ENCODE measurements at places on chromosomes 6 and 20. TPM values are rescaled to one million over a fixed set of nuclear protein-coding genes. Genes with fewer than 3 reads are reported as not detected.

DNA sequence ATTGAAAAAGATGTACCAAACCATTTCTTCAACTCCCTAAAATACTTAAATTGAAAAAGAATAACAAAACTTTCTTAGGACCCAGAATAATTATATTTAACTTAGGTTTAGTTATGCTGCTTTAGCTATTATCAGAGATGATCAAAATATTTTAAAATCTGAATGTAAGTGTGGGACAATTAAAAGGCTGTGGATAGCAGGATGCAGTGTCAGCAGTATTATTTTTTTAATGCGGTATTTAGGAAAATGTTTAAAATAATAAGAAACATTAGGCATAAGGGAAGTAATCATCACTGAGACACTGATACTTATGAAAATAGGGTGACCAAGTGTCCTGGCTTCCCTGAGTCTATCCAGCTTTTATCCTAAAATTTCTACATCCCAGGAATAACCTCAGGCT lies 161.5 kb upstream of the PTCHD4 start:
- no peak for DNase-seq

DNA sequence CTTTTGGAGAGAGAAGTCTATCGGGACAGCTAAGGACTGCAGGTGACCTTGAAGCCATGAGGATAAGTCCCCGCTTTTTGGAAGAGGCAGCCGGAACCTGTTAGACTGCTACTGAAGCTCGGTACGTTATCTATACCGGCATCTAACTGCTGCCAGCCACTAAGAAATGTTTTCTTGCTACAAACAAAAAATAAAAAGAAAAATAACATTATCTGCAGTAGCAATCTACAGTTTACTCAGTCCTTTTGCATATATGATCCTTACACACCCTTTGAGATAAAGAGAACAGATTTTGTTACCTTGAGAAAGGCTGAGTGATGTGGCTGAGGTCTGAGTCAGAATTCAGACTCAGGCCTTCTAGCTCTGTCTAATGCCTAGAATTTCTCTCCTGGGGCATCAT lies 314.6 kb downstream of the CDH26 start:
- no peak for DNase-seq

The LIME1 gene
- total RNA-seq = 0.12 TPM

The SMOC2 gene
- total RNA-seq = 0.47 TPM

DNA sequence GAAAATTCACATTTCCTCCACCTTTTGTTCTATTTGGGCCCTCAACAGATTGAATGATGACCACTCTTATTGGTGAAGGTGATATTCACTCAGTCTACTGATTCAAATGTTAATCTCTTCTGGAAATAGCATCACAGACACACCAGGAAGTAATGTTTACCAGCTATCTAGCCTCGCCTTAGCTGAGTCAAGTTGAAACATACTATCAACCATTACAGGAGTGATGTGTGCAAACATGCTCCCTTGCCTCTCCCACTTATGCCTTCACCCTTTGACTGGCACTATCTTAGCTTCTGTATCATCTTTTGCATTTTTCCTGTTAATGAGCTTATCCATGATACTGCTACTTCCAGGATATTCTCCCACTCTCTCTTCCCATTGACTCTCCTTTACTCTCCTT lies 191.9 kb downstream of the CENPW start:
- DNase-seq = no peak

DNA sequence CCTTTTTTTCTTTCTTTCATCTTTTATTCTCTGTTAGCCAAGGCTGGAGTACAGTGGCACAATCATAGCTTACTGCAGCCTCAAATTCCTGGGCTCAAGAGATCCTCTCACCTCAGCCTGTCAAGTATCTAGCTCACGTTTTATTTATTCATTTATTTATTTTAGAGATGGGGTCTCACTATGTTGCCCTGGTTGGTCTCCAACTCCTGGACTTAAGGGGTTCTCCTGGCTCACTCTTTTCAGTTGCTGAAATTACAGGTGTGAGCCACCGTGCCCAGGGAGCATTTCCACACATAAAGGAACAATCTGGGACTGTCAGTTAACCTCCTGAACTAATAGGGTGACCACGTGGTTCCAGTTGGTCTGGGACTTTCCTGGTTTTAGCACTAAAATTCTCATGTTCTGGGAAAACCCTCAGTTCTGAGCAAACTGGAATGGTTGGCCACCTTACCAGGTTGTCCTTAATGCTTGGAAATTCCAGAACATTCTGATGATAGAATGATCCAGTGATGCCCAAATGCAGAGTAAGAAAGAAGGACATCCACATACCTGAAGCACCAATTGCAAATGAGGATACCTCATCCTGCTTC lies 105.5 kb upstream of the ZNF217 start:
- DNase-seq = no peak

DNA sequence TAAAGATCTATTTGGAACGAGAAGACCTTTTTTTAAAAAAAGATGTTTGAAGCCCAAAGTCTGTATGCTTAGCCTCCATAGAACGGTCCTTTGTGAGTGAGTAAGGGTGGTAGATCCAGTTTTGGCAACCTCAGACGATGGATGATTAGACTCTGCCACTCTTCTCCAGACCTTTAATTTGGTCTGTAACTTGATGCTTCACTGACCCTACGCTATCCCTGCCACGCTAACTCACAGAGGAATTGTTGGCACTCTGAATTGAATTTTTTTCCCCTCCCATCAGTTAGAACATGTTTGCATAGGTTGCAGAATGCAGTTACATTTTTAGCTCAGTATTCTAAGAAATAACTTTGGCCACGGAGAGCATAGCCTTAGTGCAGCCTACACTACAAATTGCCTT lies 15.8 kb upstream of the DEK start:
- DNase-seq = peak; percentile 78

DNA sequence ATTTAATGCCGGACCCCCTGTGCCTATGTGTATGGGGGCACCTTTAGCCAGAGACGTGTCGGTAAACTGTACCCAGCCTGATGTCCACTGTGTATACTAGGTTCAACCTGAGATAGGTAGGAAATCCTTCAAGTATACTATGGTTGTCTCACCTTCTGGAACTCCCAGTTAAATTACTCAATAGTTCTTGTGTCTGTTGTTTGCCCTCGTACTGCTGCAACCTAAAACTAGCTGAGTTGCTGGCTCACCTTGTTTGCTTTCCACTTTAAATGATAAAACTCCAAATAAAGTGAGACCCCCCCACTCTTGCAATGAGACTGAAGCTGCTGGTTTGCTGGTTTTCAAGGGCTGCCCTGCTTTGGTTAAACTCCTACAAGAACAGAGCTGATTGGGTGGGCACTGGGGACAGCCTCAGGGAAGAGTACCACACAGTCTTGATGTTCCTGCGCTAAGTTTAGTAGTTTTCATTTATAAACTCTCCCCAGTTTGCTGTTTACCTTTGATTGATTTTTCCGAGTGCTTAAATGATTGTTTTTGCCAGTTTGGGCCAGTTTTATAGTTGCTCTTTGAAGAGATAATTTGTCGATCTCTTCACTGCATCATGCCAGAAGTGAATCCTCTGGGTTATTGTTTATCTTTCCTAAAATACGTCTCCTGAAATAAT lies 1281.8 kb upstream of the MAP3K7 start:
- DNase-seq = no peak

GRCh38 chr20:57020364-57020763 lies 246.1 kb downstream of the BMP7 start:
- no peak for DNase-seq

- DNase-seq = peak; percentile 46
Observed at GRCh38 chr20:32007787-32008616, 2.2 kb upstream of the CCM2L start.

- no peak for DNase-seq
Observed at GRCh38 chr20:45735988-45736387, 13.8 kb downstream of the SPINT4 start.

- DNase-seq = peak; percentile 66
Observed at GRCh38 chr6:75128878-75129570, 76.8 kb downstream of the COL12A1 start.

- DNase-seq = peak; percentile 43
Observed at GRCh38 chr20:11168026-11168425, 494.2 kb upstream of the JAG1 start.

DNA sequence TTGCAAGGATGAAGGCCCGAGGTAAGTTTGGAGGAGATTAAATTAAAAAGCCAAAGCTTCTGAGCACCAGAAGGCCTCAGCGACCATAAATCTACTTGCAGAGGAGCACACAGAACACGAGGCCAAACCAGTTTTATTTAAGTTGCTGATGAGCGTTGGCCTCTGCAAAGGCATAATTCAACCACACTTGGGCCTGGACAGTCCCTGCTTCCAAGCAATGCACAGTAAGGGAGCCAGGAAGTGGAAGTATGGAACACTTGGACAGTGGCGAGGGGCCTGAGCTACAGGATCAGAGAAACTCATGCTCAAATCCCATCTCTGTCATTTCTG lies 92.8 kb downstream of the PTPRT start:
- DNase-seq = no peak

The ESR1 gene
- not detected for total RNA-seq

DNA sequence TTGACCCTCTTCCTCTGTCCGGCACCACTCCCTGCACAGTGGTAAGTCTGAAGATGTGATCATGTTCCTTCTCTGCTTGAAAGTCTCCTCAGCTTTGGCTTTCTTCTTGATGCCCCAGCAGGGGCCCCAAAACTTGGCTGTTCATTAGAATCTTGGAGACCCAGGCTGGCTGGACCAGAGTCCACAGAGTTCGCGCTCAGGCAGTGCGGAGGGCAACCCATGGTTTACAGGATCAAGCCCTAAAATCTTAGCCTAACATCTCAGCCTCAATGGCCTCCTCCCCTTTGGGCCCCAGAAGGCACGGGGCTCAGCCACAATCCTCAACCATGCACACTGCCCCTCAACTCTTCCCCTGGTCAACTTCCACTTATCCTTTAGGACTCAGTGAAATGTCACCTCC lies 72.9 kb upstream of the GTSF1L start:
- no peak for DNase-seq

- DNase-seq = peak; percentile 33
Observed at GRCh38 chr6:130961148-130961547, 101.9 kb downstream of the EPB41L2 start.

- DNase-seq = no peak
Observed at GRCh38 chr20:3502878-3503277, 32.1 kb downstream of the ATRN start.

- no peak for DNase-seq
Observed at GRCh38 chr20:1998715-1999114, 4.9 kb upstream of the PDYN start.

GRCh38 chr6:6931071-6932025 lies 176.4 kb upstream of the RREB1 start:
- no peak for DNase-seq

GRCh38 chr6:158799051-158799792 lies 19.9 kb downstream of the EZR start:
- peak; percentile 94 for DNase-seq

DNA sequence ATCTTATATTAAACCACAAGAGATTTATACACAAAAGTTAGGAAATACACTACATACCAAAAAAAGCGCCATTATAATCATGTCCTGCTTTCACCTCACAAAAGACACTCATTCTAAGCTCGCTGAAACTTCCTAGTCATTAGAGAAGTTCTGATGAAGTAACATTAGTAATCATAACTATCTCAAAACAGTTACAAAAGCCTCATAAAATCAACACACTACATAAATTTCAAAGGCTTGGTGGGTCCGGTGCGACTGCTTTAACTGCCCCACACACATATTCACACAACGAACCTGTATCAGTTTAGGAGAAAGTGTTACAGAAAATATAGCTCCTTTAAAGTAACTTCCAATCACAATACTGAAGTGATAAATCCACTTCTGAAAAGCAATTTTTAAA lies 1.9 kb downstream of the PHIP start:
- DNase-seq = peak; percentile 19

DNA sequence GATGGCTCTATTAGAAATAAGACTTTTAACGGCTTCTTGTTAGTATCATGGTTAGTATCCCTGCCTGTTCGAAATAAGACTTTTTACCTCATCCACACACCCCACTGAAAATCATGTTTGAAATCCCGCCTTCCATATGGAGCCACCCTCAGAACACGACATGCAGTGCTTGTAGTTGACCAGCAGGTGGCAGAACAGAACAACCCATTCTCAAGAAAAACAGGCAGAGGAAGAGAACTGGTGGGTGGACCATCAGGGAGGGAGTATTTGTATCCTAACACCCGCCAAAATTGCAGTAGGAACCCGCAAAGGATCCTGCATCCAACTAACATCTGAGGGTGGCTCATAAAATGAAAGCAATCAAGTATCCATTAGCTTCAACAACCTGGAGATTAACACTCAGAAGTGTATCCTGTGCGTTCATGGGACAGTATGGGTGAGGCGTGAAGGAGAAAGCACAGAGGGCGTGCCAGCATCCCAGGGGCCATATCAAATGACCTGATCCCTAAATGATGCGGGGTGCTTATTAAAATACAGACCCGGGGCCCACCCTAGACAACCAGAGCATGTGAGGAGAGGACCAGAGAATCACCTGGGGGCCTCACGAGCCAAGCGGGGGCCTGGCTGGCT lies 89.6 kb upstream of the NHSL1 start:
- peak; percentile 79 for DNase-seq

GRCh38 chr20:55472704-55473103 lies 532.6 kb downstream of the CBLN4 start:
- DNase-seq = no peak

The STMND1 gene
- total RNA-seq = not detected

- no peak for DNase-seq
Observed at GRCh38 chr6:157595768-157596167, 214.8 kb downstream of the ZDHHC14 start.

DNA sequence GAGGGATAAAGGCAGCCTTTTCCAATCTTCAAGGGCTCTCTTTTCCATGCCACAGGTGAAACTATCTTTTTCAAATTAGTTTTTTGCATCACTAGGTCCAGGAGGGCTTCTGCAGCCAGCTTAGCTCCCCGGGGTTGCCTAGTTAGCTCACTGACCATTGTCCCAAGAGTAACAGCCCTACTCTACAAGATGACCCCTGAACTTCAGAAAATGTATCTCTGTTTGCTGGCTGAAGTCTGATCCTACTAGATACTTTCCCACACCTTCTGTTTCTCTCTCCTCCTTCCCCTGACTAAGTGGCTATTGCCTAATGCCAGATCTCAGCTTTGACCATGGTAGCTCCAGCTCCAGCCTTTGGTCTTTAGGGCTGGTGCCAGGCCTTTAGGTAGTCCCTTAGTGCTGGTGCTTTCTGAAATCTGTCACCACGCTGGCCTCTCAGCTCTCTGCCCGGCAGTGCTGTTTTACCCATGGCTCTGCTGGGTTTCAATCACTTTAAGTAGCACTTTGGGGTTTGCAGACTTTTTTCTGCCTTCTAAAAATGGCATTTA lies 255.1 kb downstream of the RNGTT start:
- no peak for DNase-seq

Data from M059J (cell line).